Left ventricle myocardium inferior (tissue), 1 donor: ENCODE measurements at places on chromosomes 3 and 15.

- DNase-seq, result no peak
Measured at GRCh38 chr3:130831719-130832400, 62.0 kb upstream of the ATP2C1 start.

DNA sequence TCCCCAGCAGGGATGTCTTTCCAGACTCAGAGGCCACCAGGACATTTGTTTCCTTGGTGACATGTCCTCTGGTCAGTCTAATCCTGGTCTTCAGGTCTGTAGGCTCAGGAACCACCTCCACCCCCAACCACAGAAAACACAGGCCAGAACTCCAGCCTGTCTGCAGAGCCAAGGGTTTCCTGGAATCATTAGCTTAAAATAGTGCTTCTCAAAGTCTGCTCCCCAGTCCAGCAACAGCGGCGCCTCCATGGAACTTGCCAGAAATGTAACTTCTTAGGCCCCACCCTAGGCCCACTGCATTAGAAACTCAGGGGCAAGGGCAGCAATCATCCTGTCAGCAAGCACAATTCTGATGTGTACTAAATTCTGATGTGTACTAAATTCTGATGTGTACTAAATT, 20.0 kb downstream of the SLC28A1 start:
- no peak for DNase-seq

- no peak for DNase-seq
Measured at GRCh38 chr15:71649894-71650293, 160.5 kb upstream of the NR2E3 start.

GRCh38 chr3:51799879-51800749, 21.1 kb upstream of the IQCF6 start:
- no peak for DNase-seq

DNA sequence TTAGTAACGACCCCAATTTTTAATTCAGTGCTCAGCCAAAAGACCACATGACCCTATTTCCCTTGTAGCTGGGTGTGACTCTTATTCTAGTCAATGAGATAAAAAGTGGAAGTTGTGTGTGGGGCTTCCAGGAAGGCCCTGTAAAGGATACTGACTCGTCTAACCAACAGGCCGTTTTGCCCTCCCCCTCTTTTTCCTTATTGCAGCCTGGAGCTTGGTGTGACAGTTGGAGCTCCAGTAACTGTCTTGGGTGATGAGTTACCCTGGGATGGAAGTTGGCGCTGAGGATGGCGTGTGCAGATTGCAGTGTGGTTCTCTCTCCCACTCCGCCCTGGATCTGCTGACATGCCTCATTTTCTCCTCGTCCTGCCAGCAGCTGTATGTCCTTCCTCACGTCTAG, 209.3 kb upstream of the PROK2 start:
- no peak for DNase-seq

GRCh38 chr3:189820365-189820720, 189.2 kb downstream of the TP63 start:
- DNase-seq, result no peak
